Psoas muscle (tissue), 8 donors: ENCODE measurements at places on chromosomes 6 and 20.
A peak's percentile ranks its signal among the peaks of the same experiment; 100 is the strongest.

DNA sequence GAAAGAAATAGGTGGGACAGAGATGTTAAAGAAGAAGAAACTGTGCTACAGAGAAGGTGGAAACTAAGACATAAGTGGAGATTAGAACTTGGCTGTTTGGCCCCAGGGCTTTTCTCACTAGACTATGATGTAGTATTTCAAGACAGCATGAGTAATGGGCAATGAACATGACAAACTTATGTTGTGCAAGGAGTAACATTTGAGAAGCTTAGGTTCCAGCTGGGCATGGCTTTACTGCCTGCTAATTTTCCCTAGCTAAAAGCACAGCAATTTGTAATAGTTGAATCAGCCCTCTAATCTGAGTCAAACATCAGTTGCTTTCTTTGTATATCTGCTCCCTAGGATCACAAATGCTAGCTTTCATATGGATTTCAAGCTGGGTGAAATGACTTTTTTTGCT, 294.3 kb upstream of the BMP2 start:
- H3K36me3 ChIP-seq, result no peaks in the 10 kb centered on the region
- H3K27me3 ChIP-seq, result no peaks in the 10 kb centered on the region
- H3K27ac ChIP-seq, result no peak overlapping the region
- DNase-seq, result no peak
- H3K4me1 ChIP-seq, result no peaks in the 10 kb centered on the region
- no peak overlapping the region for H3K4me3 ChIP-seq

DNA sequence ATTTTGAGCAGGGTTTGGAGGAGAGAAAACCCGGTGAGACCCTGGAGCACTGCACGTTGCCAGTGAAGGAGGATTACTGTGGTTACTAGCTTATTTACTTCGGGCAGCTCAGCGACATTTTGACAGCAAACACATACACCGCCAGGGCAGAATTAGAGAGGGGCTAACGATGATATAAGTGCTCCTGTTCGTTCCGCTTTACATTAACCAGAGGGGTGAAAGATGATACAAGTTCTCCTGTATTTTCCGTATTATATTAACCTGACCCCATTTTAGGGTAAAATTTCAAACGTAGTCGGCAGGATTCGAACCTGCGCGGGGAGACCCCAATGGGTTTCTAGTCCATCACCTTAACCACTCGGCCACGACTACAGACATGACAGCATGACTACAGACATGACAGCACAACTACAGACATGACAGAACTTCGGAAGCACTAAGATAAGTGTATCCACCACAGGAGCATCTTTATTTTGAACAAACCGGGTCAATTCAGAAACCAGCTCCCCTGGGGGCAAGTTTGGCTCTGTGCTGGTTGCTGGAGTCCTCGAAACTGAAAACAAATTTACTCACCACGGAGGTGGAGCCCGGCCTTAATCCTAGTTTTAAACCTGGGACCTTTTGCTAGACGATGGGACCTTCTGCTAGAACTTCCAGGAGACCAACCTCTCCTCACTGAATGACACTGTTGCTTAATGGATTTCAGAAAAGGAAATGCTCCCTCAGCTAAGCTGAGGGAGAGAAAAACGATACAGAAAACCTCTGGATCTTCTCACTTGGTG, 80.4 kb upstream of the ZNF184 start:
- H3K36me3 ChIP-seq, result no peaks in the 10 kb centered on the region
- H3K4me3 ChIP-seq, result no peak overlapping the region
- DNase-seq, result no peak
- H3K4me1 ChIP-seq, result no peaks in the 10 kb centered on the region
- peaks cover 93% of the 10 kb centered on the region for H3K27me3 ChIP-seq
- H3K27ac ChIP-seq, result no peak overlapping the region

- no peaks in the 10 kb centered on the region for H3K27me3 ChIP-seq
- peaks cover 67% of the 10 kb centered on the region for H3K4me1 ChIP-seq
- peak overlapping the region; percentile 71 for H3K27ac ChIP-seq
Observed at GRCh38 chr6:11213422-11214021, 18.9 kb downstream of the NEDD9 start.

DNA sequence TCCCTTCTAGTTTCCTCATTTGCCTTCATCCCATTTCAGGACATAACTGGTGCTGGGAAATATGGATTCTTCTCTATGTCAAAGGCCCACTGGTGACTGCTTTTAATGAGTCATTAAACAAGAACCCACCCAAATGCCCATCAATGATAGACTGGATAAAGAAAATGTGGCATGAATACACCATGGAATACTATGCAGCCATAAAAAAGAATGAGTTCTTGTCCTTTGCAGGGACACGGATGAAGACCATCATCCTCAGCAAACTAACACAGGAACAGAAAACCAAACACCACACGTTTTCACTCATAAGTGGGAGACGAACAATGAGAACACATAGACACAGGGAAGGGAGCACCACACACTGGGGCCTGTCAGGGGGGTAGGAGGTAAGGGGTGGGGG, 310.7 kb downstream of the ESR1 start:
- H3K4me1 ChIP-seq, result peaks cover 17% of the 10 kb centered on the region
- H3K27ac ChIP-seq, result no peak overlapping the region
- DNase-seq, result no peak
- H3K27me3 ChIP-seq, result no peaks in the 10 kb centered on the region

DNA sequence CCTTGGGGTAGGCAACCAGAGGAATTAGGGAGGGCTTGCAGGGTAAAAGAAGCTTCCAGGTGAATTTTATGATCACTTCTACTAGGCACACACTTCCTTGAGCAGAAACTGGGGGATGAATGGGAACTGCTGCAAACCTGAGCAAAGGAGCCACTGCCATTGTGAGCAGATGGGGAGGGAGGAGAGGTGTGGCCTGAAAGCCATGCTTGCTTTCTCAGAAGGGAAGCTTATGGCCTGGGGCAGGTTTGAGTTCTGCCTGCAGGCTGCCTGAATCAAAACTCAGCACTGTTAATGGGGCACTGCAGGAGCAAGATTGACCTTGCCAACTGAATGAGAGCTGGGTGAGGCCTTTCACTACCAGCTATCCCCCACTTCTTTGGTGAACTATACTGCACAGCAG, 328.1 kb downstream of the NKAIN2 start:
- no peak overlapping the region for H3K27ac ChIP-seq
- no peak for DNase-seq
- H3K36me3 ChIP-seq, result no peaks in the 10 kb centered on the region
- no peak overlapping the region for H3K4me3 ChIP-seq
- no peaks in the 10 kb centered on the region for H3K27me3 ChIP-seq
- H3K4me1 ChIP-seq, result no peaks in the 10 kb centered on the region

- no peak overlapping the region for H3K4me3 ChIP-seq
- DNase-seq, result no peak
- no peaks in the 10 kb centered on the region for H3K4me1 ChIP-seq
- no peak overlapping the region for H3K27ac ChIP-seq
- no peaks in the 10 kb centered on the region for H3K36me3 ChIP-seq
Observed at GRCh38 chr6:46315589-46315988, 144.8 kb upstream of the ENPP5 start.

GRCh38 chr6:74631564-74631963, 574.3 kb downstream of the COL12A1 start:
- H3K36me3 ChIP-seq, result no peaks in the 10 kb centered on the region
- H3K4me3 ChIP-seq, result no peak overlapping the region
- no peak overlapping the region for H3K27ac ChIP-seq
- H3K27me3 ChIP-seq, result no peaks in the 10 kb centered on the region

- H3K27me3 ChIP-seq, result no peaks in the 10 kb centered on the region
- no peak overlapping the region for H3K4me3 ChIP-seq
- DNase-seq, result no peak
- H3K36me3 ChIP-seq, result peaks cover 31% of the 10 kb centered on the region
- no peaks in the 10 kb centered on the region for H3K4me1 ChIP-seq
Observed at GRCh38 chr6:30020626-30021025, 40.4 kb upstream of the POLR1H start.

DNA sequence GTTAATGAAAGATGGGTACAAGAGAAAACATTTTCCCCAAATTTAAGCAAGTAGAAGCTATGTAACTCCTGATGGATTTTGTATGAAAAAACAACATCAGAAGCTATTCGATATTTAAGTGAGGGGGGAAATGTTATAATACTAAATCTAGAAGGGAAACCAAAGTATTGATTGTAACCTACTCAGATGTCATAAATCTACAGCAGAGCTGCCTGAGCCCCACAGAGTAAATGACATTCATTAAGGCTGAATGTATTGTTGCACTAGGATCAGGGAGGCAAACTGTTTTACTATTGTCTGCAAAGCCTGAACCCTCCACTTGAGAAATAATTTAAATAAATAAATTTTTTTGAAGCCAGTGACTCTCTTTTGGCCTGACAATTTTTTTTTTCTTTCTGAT, 19.3 kb downstream of the ANKRD6 start:
- H3K36me3 ChIP-seq, result no peaks in the 10 kb centered on the region
- H3K4me1 ChIP-seq, result no peaks in the 10 kb centered on the region
- H3K27me3 ChIP-seq, result no peaks in the 10 kb centered on the region
- H3K4me3 ChIP-seq, result no peak overlapping the region
- H3K27ac ChIP-seq, result no peak overlapping the region
